Activated CD4-positive, alpha-beta T cell treated with anti-CD3 and anti-CD28 coated beads for 24 hours (primary cell): ENCODE measurements at places on chromosomes 2 and 18.

DNA sequence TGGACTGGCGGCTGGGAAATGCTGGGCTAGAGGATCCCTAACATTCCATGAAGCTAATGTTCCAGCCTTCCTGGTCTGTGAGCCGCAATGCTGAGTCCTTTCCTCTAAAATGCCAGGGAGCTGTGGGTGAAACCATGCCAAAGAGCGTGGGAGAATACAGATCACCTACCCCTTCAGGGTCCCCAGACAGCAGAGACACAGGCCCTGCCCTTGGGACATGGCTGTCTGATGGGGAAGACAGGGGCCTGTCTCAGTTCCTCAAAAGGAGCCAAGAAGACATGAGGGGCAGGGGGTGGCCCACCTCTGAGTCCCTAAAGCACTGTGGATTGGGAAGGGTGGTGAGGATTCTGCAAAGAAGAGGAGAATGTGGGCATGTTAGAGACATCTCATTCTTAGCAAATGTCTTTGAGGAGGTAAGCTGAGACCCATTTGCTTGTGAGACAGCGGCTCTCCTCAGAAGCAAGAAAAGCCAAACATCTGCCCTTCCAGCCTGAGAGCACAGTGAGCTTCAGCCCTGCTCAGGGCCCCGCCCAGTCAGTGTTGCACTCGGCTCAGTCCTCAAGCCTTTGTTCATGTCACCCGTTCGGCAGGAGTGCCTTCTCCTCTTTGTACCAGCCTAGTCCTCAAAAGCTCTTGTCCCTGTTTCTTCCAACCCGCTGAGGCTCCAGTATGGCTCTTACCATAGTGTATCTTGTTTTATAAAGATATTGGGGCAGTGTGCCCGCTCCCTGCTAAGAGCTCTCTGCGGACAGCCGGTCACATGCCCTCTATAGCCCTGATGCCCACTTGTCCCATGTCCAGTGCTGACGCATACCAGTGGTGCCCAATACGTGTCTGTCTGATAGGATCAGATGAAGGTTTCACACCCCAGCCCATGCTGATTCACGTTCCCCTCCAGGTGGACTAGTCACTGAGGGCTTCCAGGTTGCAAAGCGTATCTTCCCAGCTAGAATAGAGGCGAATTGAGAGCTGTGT lies 286.2 kb downstream of the CYP26B1 start:
- no peak for DNase-seq

GRCh38 chr18:34604591-34604990 lies 105.5 kb upstream of the DTNA start:
- no peak for DNase-seq

DNA sequence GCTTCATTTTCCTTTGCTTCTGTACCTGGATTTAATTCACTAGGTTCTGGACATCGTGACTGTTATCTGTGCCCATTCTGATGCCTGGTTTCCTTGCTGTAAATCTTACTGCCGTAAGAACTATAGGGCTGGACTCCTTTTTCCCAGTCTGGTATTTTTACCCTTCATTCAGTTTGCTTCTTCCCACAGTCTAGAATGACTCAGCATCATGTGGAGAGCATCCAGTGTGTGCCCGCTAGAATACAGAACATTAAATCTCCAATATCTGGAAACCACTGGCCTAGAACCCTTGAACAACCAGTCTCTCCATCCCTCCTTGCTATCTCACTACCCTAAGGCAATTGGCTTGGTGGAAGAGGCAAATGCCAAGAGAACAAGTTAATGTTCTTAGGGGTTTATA lies 1075.4 kb upstream of the ZEB2 start:
- no peak for DNase-seq

- DNase-seq: no peak
Observed at GRCh38 chr2:133503323-133503722, 64.9 kb downstream of the NCKAP5 start.
